ENCODE measurements at places on chromosomes 3 and 15. TPM values are rescaled to one million over a fixed set of nuclear protein-coding genes. Genes with fewer than 3 reads are reported as not detected.
A peak's percentile ranks its signal among the peaks of the same experiment; 100 is the strongest.

DNA sequence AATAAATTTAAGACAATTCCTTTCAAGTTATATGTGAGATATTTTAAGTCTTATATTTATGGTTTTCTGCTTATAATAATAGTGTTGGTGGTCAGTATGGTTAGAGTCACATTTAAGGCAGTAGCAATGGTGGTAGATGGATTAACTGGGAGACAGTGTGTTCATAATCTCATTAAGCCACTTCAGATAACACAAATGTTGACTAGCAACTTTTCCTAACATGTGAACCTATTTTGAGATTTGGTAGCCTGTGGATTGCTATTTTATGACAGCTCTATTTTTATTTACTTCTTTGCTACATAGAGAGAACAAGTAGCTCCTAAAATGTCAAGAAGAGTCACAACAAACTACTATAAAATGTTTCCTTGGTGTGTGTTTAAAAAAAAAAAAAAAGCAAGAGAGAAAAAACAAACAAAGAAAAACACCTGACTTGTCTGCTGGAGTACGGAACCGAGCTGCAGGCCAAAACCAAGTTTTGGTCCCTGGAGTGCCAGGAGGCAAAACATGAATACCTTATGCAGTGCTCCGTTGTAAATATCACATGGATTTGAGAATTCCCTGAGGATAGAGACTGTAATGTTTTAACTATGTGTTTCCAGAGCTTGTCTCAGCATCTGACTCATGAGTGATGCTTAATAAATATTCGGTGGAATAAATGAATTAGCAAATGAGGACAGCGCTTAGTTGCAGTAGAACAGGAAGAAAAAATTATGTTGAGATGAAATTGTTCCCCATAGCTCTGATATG is 457.1 kb upstream of the ROBO2 start:
- no peak for DNase-seq

DNA sequence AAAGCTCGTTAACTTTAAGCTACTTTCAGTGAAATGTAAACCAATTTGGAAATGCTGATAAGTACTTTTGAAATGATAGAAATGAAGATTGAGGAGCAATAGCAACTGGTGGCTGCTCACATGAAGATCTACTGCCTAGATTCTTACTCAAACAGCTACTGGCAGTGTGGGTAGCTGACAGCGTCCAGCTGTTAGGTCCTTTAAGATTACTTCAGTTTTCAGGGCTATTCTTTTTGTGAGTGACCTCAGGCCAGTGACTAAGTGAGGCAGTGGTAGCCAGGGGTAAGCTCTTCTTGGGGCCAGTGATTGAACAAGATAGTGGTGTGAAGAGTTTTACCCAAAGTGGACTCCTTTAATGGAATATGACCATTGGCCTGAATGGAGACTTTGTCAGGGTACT is 41.3 kb downstream of the NECTIN3 start:
- no peak for DNase-seq

DNA sequence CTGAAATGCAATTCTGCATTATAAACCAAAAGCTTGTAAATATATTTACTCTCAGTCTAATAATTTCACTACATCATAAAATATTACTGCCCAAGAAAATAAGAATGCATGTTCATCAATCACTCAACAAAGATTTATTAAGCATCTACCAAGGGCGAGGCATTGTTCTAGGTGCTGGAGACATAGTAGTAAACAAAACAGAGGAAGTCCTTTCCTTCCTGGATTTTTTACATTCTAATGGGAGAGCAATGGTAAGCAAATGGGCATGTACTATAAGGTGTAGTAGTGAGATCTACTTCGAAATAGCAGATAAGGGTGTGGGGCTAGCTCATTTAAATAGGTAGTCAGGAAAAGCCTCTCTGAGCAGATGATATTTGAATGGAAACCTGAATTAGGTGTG is 10.8 kb upstream of the ZFYVE19 start:
- DNase-seq: no peak

GRCh38 chr3:117547956-117548550 is 838.5 kb downstream of the TUSC7 start:
- no peak for DNase-seq

GRCh38 chr3:14224895-14225294 is 46.3 kb downstream of the LSM3 start:
- DNase-seq: no peak

CCK gene
- 0.23 TPM for polyA plus RNA-seq

DNA sequence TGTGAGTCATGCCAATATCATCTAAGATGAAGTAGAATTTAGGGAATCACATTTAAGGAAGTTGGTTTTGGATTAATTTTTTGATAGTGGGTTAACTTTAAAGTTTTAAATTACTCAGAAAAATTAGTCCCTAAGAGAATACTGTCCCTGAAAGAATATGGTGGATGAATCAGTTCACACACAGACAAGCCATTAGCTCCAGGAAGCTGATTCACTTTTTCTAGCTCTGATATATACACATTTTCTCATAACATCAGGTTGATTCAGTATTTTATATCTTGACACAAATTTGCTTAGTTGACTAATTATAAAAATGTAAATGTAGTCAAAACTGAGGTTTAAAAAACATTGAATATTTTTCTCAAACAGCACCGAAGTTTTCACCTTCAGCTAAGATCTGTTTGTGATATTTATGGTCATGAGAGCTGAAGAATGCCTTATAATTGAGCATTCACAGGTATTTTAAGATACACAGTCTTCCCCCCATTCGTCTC is 55.1 kb downstream of the MYH15 start:
- DNase-seq: no peak

SRGAP3 gene
- 13.3 TPM for polyA plus RNA-seq

DNA sequence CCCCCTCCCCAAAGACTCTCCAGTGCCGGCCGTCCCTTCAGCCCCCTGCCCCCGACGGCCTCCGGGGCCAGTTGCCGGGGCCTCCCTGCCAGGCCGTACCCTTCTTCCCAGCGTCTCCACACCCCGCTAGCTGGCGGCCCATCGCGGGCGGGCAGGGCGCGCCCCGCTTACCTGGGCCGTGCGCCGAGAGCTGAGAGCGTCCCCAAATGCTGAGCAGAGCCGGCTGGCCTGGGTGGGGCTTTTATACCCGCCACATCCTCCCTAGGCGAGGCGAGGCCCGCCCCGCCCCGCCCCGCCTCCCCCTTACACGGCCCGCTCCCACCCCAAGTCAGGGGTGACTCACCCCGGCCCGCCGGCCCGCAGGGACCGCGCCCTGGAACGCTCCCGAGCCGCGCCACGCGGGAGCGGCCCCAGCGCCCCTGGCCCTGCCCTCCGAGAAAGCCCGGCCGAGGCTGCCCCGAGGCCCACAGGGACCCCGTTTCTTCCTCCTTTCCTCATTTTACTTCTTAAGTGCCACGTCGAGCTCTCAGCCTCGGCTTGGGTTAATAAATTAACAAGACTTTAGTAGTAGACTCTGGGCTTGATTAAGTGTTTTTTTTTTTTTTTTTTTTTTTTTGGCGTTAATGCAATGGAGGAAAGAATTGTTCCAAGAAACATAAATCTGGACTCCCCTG is at the start of gene ANXA2:
Gene ANXA2 (minus strand): TSS at position 215 of the 674 bp plus-strand sequence. CDS start 11,911 bp downstream, outside the sequence.
- DNase-seq: peak; percentile 54

GRCh38 chr3:168457954-168458539 is 362.3 kb upstream of the GOLIM4 start:
- no peak for DNase-seq

DNA sequence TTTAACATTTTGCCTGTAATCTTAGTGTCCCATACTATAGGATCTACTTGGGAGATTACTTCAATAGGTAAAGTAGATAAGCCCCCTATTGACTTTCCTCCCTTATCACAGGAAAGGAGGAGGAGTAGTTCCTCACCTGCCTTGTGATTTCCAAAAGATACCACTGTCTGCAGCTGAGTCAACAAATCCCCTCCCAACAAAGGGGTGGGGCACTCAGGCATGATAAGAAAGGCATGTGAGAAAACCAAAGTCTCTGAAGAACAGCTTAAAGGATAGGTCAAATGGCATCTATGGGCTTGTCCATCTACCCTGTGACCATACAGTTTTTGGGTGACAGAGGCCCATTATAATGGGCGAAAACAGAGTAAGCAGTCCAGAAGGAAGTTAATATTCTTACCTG is 71.3 kb upstream of the WNT7A start:
- DNase-seq: no peak

DNA sequence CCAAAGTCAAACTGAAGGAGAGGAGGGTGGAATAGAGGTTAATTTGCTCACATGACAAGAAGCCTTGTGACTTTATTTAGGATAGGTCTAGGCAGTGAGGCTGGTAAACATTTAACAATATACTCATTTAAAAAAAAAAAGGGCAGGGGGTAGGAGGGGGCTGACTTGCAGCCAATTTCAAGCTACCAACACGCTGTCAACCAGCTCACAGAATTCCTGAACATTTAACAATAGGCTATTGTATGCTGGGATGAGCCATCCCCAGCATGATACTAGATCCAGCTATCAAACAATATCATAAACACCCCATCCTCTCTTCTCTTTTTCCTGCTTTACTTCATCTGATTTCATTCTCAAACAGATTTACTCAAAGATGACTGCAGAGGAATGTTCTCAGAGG is 1096.3 kb upstream of the CFAP20DC start:
- no peak for DNase-seq

- no peak for DNase-seq
Measured at GRCh38 chr3:156108616-156109015, 11.8 kb upstream of the KCNAB1 start.

DNA sequence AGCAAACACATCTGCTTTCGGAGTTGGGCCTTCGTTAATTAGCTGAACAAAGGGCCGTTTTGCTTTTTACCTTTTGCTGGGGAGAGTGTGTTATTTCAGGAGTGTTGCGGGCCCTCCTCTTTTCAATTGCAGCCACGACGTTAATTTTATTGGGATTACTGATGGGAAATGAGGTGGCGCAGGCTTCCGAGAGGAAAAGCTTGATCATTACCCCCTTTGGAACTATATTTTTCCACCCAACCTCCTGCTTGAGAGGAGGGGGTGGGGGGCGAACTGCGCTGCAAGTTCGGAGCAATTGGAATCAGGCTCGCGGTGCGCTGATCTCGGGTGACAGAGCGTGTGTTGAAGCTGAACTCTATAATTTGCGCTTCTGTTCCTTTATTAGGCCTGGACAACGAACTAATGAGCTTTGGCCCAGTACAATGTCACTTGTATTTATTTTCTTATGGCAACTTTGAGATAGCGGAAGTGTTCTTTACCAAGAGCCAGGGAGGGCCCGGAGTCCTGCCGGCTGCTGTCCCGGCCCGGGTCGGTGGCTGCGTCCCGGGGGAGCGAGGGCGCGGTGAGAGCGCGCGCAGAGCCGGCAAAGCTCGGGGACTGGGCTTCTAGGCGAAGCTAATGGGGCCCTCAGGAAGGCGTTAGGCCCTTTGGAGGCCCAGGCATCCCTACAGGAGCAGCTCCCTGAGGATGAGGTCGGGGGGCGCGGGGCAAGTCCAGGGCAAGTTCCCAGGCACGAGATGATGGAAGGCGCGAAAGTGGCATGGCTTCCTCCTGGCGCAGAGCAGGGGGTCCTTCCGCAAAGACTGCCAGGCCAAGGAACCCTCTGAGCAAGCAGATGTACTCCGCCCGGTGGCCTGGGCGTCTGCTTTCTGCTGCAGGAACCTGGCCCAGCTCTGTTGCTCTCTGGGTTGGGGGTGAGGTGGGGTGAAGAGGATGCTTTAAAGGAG is 12.9 kb downstream of the NR2F2 start:
- no peak for DNase-seq

DNA sequence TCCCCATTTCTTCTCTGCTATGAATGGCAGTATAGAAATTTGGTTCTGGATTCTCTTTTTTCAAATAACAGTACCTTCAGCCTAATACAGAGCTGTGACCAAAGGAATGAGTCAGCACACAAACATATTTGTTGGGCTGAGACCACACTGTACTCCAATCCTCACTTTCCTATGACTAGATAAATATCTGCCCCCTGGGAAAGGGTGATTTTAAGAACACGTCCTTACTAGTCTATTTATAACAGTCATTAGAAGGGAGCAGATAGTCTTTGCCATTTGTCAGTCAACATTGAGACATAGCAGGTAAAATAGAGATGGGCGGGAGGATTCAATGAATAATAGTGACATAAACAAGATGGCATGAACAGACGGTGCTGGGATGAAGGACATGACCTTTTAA is 461.3 kb downstream of the MCTP2 start:
- no peak for DNase-seq

- DNase-seq: no peak
Measured at GRCh38 chr3:36366308-36366707, 14.0 kb upstream of the STAC start.

GRCh38 chr3:61226166-61226686 is 25.0 kb downstream of the FHIT start:
- no peak for DNase-seq

GRCh38 chr3:133271539-133271938 is 128.3 kb upstream of the BFSP2 start:
- DNase-seq: no peak

- no peak for DNase-seq
Measured at GRCh38 chr15:70246623-70247220, 149.0 kb upstream of the TLE3 start.

NDUFB4 gene
- polyA plus RNA-seq: 195 TPM

WDR93 gene
- polyA plus RNA-seq: 2.3 TPM

DNA sequence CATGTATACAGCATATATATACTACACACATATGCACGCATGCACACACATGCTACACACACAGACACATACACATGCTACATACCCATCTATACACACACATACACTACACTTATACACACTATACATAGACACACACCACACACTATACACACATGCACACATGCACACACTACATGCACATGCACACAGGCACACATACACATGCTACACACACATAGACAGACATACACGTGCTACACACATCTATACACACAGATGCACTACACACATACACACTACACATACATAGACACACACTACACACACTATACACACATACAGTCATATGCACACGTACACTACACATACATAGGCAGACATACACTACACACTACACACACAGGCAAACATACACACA is 51.2 kb upstream of the PRR20G start:
- no peak for DNase-seq

- no peak for DNase-seq
Measured at GRCh38 chr3:143256416-143256815, 136.8 kb downstream of the CHST2 start.

GRCh38 chr3:184223946-184224345 is 5.4 kb upstream of the VWA5B2 start:
- no peak for DNase-seq

- no peak for DNase-seq
Measured at GRCh38 chr15:101489599-101490407, at the start of gene PCSK6. PCSK6 (minus strand) TSS chr15:101489707; CDS start chr15:101489670, 37 bp downstream.

DNA sequence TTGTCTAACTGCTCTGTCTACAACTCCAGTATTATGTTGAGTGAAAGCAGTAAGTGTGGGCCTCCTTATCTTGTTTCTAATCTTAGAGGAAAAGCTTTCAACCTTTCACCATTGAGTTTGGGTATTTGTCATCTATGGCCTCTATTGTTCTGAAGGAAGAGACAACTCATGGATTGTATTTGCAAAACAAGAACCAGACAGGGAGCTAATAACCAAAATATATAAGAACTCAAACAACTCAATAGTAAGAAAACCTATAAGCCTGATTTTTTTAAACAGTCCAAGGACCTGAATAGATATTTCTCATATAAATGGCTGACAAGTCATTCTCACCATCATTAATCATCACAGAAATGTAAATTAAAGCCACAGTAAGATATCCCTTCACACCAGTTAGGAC is 113.0 kb downstream of the TAFA4 start:
- no peak for DNase-seq

GRCh38 chr3:196941729-196942225 is 551 bp downstream of the NCBP2 start:
- peak; percentile 26 for DNase-seq
